AML-193 (cell line): ENCODE measurements at places on chromosomes 16 and 17.

DNA sequence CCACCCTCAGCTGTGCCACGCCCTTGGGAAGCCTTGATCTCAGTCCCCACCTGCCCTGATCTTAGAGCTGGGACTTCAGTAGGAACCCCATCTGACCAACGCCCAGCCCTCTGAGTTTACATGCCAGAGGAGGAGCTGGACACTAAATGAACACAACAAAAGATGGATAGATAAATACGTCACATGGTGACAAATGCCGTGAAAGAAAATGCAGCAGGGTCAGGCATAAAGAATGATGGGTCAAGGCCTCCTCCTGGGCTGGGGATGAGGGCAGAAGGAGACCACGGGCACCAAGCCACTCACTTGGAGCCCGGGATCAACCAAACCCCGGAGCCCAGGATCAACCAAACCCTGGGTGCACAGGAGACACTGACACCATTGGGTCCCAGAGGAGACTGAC lies 354.9 kb downstream of the C16orf95 start:
- DNase-seq: no peak

DNA sequence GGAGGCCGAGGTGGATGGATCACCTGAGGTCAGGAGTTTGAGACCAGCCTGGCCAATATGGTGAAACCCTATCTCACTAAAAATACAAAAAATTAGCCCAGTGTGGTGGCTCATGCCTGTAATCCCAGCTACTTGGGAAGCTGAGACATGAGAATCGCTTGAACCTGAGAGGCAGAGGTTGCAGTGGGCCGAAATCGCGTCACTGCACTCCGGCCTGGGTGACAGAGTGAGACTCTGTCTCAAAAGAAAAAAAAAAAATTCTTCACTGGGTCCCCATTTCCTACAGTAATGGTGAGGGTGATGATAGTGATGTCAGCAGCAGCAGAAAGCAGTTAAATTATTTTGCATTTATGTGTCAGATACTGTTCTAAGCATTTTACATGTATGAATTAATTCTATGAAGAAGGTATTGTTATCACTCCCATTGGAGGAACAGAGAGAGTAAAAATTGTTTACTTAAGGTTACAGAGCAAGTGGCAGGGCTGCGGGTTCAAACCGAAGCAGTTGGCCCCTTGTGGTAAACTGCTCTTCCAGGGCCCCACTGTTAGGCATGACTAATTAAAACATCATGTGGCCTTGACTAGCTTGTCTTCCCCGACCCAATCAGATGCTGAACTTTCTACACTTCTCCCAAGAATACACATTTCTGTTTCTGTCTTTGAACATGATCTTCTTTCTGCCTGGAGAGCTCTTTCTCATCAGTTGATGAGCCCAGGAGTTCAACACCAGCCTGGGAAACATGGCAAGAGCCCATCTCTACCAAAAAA lies 45.8 kb downstream of the STAT3 start:
- no peak for DNase-seq

DNA sequence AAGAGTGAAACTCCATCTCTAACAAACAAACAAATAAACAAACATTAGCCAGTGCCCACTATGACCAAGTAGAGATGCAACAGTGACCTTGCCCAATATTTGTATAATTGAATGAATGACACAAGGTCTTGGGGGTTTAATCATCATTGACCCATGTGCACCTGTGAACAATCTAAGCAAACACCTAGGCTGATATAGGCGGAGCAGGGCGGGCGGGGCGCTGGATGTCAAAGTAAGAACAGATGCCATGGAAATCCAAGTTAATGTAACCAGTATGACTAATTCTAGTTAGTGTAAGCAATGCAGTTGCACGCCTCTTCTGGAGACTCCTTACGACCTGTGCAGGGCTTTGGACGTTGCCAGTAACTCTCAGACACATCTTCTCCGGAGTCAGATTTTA lies 17.6 kb downstream of the RCVRN start:
- no peak for DNase-seq

GRCh38 chr17:79844869-79845600 lies 5.8 kb upstream of the CBX4 start:
- DNase-seq: peak; percentile 43

- DNase-seq: no peak
Measured at GRCh38 chr16:17327664-17328335, 143.0 kb downstream of the XYLT1 start.

DNA sequence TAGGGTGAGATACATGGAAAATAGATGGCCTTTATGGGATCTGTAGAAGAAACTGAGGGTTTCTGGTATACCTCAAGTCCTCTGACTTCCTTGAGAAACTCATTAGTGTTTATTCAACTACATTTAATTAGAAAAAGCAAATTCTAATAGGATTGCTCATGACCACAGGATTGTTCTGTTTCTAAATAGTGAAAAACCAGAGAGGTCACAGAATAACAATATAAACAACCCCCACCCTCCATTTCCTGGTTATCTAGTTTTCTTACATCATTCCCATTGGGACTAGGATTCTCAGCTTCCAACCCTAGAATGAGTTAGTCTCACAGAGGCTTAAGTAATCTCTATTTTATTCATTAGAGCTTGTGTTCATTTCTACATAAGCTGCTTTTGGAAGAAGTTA lies 30.0 kb downstream of the SF3B3 start:
- no peak for DNase-seq

DNA sequence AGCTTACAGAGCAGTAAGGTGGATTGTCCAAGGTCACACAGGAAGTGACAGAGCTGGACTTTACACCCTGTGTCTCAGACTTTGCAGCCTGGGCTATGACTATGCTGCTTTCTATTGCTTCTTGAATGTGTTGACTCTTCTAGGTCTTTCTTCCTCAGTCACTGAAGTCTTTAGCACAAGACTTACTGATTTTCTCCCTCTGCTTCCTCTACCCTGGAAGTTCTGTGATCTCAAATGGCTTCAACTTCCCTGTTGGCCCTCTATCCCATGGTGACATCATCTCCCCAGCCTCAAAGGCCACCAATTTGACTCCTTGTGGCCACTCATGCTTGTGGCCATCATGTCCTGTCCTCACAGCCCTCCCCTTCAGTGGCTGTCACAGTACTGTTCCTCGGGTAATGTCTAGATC lies 181.3 kb downstream of the HS3ST3A1 start:
- DNase-seq: no peak

DNA sequence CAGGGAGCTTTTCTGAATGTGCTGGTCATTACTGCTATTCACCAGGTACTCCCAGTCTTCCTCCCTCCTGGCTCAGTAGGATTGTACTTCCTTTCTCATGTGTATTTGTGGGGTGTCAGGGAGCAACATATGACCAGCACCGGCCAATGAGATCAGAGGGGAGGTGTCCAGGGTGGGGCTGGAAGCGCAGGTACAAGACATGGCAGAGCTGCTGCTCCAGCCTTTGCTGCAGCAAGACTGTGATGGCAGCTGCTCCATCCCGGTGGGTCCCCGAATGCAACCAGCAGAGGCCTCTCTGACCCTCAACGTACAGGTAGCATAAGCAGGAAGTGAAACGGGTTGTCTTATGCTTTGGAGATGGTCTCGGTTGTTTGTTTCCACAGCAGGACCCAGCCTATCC lies 53.8 kb upstream of the CACNG5 start:
- DNase-seq: no peak

DNA sequence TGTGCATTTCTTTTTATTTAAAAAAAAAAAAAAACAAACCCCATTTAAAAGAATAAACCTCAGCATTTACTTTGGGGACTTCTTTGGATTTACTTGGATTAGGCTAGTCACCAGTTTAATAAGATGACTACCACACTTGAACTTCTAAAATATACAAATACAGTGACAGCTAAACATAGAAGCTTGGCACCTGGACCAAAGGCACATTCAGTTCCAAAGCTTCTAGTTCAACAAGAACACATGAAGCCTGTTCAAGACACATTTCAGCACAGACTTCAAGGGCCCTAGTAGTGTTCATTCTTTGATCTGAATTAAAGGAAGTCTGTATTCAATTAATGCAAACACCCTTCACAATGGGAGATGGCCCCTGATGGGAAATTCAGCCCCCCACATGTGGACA lies 11.6 kb upstream of the ROGDI start:
- no peak for DNase-seq

DNA sequence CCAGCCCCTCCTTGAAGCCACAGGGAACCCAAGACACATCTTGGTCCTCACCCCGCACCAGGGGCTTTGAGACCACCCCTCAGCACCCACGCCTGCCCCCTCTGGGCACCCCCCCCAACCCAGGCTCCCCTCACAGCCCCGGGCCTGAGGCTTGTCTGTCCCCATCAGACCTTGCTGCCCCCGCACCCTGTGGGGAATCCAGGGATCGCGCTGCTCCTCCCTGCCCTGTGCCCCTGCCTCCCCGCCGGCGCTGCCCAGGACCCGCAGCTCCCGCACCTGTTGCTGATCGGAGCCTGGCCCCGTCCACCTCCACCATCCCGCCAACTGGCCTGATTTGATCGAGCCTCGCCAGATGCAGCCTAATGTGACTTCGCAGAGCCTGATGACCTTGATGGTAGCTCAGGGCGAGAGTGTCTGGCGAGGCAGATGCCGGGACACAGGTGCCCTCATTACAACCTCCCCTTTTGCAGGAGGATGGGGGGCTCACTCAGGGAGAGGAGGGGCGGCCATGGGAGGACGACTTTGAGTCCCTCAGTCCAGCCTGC lies 29.0 kb downstream of the SLC25A10 start:
- no peak for DNase-seq

DNA sequence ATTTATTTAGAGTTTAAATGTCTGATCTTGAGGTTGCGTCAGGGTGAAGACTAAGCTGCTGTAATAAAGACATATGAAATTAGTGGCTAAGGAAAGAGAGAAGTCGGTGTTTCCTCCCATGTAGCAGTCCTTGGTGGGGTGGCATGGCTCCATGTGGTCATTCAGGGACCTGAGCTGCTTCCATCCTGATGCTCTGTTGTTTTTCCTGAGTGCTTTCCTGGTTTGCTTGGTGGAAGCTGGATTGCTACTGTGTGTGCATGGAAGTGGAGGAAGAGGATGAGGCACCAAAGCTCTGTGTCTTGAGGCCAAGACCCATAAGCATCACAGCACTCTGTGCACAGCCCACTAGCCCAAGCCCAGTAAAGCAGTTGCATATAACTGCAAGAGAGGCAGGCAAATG lies 241.8 kb upstream of the CACNG5 start:
- DNase-seq: no peak

DNA sequence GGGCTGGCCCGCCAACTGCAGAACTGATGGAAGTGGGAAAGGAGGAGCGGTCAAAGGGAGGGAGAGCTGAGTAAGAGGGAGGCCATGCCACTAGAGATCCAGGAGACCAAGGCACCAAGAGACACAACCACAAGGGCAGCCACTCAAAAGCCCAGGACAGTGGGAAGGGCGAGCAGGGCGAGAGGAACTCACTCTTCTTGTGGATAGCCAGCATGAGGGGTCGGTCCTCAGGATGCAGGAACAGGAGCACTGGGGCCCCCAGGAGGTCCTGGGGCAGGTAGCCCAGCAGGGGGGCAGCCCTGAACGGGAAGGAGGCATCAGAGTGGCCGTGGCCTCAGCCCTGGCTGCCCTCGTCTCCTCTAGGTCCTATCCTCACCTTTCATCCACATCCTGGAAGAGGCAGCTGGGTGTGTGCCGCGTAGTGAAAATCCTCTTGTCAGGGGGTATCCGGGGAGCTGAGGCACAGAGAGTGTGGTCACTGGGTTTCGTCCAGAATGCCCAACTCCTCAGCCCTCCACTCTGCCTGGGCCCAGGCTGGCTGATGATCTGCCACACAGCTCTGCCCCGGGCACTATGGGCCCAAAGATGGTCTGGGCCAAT lies 4.3 kb downstream of the PER1 start:
- DNase-seq: no peak

GRCh38 chr17:60388742-60389141 lies 3.2 kb downstream of the USP32 start:
- peak; percentile 42 for DNase-seq

DNA sequence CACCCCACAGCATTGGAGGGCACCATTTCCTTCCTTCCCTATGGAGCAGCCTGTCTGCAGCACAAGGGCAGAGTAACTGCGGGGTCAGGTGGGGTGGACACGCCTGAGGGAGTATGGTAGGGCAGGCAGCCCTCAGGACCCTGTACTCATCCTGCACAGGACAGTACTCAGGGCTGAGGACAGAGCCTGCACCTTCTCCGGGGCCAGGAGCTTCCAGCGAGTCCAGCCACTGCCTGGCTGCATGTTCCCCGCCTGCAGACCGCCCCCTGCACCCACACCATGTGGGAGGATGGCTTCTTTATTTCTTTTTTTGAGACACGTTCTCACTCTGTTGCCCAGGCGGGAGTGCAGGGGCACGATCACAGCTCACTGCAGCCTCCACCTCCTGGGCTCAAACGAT lies 47.6 kb upstream of the CDC42EP4 start:
- DNase-seq: no peak

- no peak for DNase-seq
Measured at GRCh38 chr17:74757502-74757901, 9.1 kb downstream of the NHERF1 start.

DNA sequence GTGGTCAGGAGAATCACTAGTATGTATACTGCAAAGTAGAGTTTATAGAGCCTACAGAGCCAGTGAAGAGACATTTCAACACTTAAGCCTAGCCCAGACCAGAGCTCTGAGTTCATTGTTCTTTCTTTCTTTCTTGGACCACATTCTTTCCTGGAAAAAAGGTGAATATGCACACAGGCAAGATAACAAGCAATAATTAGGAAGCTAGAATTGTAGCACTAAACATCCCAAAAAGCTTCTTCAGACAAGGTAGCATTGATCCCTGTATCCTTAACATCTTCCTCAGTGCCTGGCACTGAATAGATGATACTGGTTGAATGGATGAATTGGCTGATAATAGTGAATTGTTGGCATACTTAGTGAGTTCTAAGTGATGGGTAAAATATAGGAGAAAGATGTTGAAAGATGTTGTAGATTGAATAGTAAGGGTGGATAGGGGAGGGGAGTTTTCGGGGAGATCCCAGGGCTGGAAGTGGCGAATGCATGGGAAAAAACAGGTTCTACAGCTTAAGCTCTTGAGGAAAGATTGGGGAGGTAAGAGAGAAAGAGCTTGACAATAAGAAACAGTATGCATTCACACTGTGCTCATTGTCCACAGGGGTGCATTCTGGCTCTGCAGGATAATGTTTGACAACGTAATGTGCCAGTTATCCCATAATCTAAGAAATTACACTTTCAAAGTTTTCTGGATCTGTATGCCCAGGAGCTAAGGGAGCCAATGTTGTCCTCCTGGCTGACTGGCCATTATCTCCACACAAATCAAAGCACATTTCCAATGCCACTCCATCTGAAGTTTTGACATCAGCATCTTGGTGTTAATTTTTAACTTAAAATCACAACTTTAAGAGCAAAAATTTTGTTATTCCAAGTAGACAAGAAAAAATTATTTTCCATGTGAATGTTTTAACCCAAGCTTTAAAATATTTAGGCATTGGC lies 35.6 kb downstream of the TUBD1 start:
- DNase-seq: no peak

DNA sequence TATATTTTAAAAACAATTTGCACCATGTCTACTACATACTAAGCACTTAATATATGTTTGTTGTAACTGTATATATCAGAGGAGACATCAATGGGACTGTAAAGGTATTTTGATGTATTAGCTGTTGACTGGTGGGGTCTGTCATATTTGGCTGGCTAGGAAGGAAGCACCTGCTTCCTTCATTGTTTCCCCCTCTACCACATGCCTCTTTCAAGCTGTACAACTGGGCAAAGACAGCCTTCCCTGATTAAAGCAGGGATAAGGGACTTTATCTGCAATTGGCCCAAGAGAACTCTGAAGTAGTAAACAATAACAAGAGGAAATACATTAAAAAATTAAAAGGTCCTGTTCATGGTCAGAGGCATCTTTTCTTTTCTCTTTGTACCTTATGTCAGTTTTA lies 5.5 kb upstream of the SLFN12L start:
- no peak for DNase-seq

GRCh38 chr17:65893692-65894279 lies 298.1 kb downstream of the CEP112 start:
- DNase-seq: no peak
